ENCODE measurements at places on chromosomes 13 and 19.

GRCh38 chr19:29872224-29872731, 60.5 kb downstream of the CCNE1 start:
- no peak for DNase-seq

DNA sequence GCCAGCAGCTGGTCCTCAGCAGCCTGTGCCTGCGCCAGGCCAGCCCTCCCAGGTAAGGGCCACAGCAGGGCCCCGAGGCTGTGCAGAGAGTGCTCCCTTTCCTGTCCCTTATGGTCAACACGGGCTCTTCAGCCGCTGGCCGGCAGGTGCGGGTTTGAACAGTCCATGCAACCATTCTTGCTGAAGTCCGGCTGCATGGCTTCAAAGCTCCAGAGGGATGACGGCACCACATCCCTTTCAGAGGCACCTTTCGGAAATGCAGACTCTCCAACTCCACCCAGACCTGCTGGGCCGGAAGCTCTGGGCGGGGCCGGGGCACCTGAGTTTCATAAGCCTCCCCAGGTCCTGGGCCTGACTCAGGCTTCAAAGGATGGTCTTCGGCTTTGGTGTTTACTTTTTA, 81.3 kb downstream of the SPACA7 start:
- DNase-seq: no peak

GRCh38 chr19:11423164-11423790, 4.2 kb upstream of the RGL3 start:
- no peak for DNase-seq

GRCh38 chr13:113625965-113626721, 31.9 kb downstream of the ATP4B start:
- DNase-seq: no peak

- no peak for DNase-seq
Measured at GRCh38 chr13:98983182-98983581, 5.3 kb upstream of the DOCK9 start.

DNA sequence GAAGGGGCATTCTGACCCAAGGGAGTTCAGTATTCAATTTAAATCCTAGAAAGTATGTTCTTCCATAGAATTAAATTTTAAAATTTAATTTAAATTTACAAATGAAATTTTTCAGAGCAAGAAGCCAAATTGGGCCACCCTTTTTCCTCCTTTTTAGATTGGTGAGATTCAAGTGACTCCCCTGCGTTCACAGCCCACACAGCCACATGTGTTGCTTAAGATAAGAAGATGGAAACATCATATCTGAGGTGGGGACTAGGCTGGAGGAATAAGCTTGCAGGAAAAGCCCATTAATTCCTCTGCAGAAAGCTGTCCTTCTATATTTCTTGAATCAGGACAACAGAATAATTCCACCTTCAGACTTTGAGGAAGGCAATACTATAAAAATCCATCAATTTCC, 392.7 kb upstream of the ZNF507 start:
- no peak for DNase-seq

- no peak for DNase-seq
Measured at GRCh38 chr13:67139551-67139950, 90.6 kb downstream of the PCDH9 start.

- no peak for DNase-seq
Measured at GRCh38 chr13:40047322-40047771, 391.9 kb downstream of the COG6 start.

DNA sequence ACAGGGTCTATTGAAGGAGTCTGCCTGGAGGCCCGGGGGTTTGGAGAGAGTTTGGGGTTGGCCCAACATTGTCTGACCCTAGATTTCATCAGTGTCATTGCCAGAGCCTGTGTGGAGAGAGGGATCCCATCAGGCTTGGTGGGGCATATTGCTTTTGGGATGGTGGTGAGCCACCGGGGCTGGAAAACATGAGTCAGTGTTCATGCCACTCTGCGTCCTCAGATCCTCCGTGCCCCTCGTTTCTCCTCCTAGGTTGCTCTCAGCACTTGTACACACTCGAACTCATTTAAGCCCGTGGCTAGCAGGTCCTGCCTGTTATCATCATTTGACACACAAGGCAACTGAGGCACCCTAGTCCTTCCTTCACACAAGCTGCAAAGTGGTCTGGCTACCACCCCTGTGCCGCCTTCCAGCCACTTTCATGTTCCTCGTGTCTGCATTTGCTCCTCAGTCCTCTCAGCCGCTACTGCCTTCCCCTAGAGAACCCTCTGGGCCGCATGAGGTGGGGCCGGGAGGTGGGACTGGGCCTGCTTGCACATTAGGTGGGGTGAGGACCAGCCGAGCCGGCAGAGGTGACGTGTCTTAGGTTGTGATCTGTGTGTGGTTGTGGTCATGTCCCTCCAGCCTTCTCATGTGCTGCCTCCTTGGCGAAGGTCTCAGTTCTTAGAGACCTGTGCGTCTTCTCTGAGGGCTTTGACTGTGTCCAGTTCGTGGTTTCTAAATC, 3.6 kb downstream of the NACC1 start:
- DNase-seq: no peak

DNA sequence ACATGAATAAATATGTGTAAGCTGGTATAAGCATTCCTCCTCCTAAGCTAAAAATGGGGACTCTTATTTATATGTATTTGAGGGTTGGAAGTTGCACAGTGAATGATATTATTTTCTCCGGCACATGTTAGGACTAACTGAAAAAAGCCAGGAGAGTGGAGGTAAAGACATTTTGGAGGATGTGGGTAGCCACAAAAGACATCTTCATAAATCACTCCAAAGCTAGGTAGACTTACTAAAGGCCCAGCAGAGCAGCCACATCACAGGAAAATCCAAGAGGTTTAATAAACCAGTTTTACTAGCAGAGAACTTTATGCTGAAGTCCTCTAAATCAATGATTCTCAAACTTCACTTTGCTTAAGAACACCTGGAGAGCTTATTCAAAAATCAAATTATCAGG, 424.7 kb downstream of the KCTD12 start:
- DNase-seq: no peak

GRCh38 chr19:19159534-19159933, 10.5 kb downstream of the MEF2B start:
- DNase-seq: no peak

DNA sequence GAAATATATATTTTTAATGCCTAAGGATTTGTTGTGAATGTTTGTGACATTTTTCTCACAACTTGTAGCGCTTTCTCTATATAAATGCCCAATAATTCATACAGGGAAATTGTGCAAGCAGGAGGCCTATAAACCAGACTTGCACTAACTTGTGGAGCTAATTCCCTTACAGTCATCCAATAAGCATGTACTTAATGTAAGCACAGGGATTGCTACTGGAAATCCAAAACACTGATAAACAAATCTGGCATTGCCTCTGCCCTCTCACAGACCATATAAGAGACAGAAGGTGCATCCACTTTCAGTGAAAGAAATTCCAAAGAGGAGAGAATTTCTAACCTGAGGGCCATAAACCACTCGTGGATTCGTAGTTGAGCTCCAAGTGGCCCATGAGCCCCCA, 518.8 kb downstream of the MYO16 start:
- no peak for DNase-seq

- no peak for DNase-seq
Measured at GRCh38 chr19:44943801-44944249, 1.8 kb downstream of the APOC4 start.

DNA sequence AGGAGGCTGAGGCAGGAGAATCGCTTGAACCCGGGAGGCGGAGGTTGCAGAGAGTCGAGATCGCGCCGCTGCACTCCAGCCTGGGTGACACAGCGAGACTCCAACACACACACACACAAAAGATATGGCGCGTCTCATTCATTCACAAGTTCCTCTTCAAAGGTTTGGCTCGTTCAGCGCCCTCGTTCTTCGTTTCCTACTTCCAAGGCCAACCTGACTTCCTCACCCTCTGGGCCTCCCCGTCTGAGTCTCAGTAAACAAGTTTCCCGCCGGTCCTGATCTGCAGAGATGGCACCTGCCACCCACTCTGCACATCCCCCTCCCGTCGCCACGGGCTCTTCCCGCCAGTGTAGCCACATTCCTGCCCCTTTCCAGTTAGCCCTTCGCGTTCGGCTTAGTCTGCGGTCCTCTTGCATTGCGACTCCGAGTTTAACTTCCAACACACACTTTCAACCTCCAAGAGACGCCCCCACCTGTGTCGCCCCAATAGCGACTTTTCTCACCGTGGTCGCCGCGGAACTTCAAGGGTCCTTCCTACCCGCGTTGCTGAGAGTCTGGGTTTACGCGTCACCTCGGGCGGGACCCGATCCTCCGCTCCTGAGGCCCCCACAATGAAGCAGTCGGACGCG, 1.3 kb upstream of the BSG start:
- peak; percentile 64 for DNase-seq

DNA sequence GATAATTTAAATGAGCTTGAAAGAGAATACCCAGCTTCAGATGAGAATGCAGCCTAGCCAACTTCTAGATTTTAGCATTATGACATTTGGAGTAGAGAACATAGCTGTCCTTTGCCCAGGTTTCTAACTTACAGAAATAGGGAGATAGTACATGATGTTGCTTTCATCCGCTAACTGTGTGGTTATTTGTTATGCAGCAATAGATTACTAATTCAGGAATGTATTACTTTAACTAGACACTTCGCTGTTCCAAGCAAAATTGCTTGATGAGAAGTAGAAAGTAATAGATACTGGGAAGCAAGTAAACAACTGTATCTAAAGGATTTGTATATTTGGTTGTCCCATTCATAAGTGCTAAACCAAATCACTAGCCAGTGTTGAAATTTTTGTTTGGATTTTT, 790.9 kb upstream of the PRR20A start:
- no peak for DNase-seq

DNA sequence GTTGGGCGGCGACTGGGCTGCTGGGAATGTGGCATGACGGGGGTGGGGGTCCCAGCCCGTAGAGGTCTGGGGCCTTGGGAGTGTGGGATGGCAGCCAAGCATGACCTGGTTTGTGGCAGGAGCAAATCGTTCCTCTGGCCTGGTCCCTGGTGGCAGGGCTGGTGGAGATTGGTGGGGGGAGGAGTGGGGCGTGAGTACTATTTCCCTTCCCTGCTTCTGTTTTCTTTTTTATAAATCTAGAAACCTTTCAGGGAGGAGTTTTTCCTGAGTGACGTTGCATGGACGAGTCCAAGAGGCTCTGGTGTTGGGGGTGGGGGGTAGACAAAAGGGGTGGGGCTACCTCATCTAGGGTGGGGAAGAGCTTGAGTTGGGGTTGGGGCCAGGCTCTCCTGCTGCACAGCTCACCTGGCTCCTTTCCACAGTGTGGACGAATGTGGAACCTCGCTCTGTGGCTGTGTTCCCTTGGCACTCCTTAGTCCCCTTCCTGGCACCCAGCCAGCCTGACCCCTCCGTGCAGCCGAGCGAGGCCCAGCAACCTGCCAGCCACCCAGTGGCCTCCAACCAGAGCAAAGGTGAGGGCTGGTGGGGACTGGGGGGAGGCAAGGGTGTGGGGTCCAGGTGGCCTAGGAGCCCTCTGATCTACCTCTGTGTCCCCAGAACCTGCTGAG, 15.4 kb upstream of the PRR19 start:
- DNase-seq: peak; percentile 46

- no peak for DNase-seq
Measured at GRCh38 chr19:291006-291521, at the start of gene PLPP2. Gene PLPP2, minus strand, starts transcription at chr19:291403. Its CDS starts 67 bp downstream, at chr19:291336.

DNA sequence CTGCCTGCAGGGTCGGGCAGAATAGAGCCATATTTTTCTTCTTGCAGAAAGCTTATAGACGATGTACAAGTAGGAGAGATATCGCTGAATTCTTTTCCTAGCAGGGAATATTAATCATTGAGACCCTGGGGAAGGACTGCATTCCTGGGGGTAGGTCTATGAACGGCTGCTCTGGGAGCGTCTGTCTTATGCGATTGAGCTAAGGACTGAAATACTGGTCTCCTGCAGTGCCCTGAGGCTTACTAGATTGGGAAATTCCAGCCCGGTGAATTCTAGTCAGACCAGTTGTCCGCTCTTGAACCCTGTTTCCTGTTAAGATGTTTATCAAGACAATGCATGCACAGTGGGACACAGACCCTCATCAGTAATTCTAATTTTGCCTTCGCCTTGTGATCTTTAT, 59.8 kb upstream of the UBAC2 start:
- DNase-seq: no peak

- DNase-seq: peak; percentile 30
Measured at GRCh38 chr13:36343766-36344165, 2.4 kb downstream of the SPART start.

- DNase-seq: no peak
Measured at GRCh38 chr13:111535523-111535811, 215.0 kb downstream of the TEX29 start.

GRCh38 chr13:46668302-46668720, 115.3 kb downstream of the LRCH1 start:
- DNase-seq: peak; percentile 53

DNA sequence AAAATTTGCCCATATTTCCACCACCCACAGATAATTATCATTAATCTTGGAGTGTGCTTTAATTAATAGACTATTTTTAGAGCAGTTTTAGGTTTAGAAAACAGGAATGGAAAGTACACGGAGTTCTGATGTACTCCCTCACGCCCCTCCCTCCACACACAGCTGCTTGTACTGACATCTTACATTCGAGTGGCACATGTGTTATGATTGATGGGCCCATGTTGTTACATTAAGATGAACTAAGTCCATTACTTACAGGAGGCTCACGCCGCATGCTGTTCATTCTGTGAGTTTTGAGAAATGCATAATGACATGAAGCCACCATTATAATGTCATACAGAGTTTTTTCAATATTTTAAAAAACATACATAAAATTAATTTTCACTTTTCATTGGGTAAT, 1.2 kb upstream of the SPATA13 start:
- DNase-seq: no peak

- no peak for DNase-seq
Measured at GRCh38 chr19:13844130-13844631, 32.8 kb upstream of the NANOS3 start.

GRCh38 chr19:4399812-4400134, 574 bp downstream of the SH3GL1 start:
- peak; percentile 17 for DNase-seq

DNA sequence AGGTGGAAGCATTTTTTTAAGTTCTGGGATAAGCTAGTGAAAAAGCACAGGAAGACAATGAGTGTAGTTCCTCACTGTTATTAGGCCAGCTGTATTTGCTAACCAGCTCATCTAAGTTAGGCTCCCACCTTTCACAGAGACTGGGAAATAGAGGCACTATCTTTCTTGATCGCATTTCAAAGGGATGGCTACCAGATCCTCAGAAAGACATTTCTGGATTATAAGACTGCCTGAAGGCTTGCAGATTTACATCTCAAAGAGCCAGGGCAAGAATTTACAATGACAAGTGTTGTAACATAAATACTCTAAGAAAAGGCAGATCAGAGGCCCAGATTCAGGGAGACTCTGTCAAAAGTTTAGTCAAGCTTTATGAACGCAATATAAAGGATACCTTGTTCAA, 1005.5 kb downstream of the PCDH9 start:
- no peak for DNase-seq

GRCh38 chr19:55723491-55723890, 14.7 kb downstream of the NLRP9 start:
- DNase-seq: no peak

Data from DMS79 treated with DMSO at 0.1 percent for 48 hours (cell line).